SJCRH30 (cell line): ENCODE measurements at places on chromosomes 7 and 10. TPM values are rescaled to one million over a fixed set of nuclear protein-coding genes. Genes with fewer than 3 reads are reported as not detected.

HYCC1 gene
- 72.9 and 82.6 TPM in 2 replicates for total RNA-seq

CFAP69 gene
- 0.76 and 1.8 TPM in 2 replicates for total RNA-seq

ACTR3C gene
- total RNA-seq: 1.7 and 4.6 TPM in 2 replicates

NPSR1 gene
- not detected in 2 replicates for total RNA-seq

PNLIP gene
- total RNA-seq: not detected in 2 replicates

NUTM2A gene
- total RNA-seq: 0.30 and 0.48 TPM in 2 replicates

IL6 gene
- 0.41 TPM in 1 of 2 replicates, not detected in the other for total RNA-seq

CPA1 gene
- 0.81 and 1.1 TPM in 2 replicates for total RNA-seq

HK1 gene
- 35.2 and 36.6 TPM in 2 replicates for total RNA-seq

ELMO1 gene
- total RNA-seq: 55.4 and 67.2 TPM in 2 replicates

NEUROG3 gene
- total RNA-seq: 0.26 TPM in 1 of 2 replicates, not detected in the other

GCC1 gene
- total RNA-seq: 12.9 and 14.5 TPM in 2 replicates

GPR22 gene
- total RNA-seq: not detected in 2 replicates

DNA sequence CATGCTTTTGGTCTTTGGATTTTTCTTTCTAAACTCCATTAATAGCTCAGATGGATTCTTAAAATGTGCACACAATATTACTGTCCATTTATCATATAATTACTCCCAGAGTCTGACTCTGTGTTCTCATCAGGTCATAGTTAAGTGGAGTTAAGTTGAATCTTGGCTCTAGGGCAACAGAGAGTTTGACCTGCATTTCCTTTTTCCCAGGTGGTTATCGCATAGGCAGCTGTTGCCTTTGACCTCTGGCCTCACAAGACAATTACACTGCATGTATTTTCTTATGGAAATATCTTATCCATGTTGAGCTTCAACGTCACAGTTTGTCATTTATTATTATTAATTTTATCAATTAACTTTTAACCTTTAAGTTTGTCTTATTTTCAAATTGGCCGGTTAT, 237.5 kb upstream of the HGF start:
- DNase-seq: no peak

DNA sequence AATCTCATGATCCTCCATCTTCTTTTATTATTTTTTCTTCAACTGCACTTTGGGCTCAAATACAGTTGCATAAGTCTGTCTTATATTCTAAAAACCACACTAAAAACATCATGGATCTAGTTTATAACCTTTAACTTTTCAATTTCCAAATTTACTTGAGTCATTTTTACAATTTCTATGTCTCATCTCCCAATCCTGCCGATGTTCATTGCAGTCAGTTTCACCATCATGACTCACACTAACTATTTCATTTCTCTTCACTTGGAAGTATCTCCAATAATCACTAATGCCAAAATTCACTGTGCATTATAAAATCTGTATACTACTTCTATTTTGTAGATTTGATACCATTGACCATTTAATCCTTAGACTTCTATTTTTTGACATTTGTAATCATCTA, 806.9 kb upstream of the SORCS1 start:
- DNase-seq: no peak

DNA sequence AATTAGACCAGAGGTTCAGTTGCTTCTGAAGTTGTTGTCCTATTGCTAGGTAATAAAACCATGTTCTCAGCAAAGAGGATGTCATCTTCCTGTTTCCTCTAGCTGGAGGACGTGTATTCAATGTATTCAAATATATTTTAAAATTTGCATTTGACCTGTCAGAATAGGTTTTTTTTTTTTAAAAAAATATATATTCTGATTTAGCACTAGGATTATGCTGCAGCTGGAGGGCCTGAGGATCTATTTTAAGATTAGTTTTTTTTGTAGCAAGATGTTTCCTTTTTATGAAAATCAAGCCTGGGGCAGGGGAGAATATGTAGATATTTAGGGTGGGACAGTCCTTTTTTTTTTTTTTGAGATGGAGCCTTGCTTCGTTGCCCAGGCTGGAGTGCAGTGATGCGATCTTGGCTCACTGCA, 337.0 kb downstream of the FRMD4A start:
- no peak for DNase-seq

- DNase-seq: no peak
These were observed 434.2 kb upstream of the POT1 start for GRCh38 chr7:125363873-125364272.

DNA sequence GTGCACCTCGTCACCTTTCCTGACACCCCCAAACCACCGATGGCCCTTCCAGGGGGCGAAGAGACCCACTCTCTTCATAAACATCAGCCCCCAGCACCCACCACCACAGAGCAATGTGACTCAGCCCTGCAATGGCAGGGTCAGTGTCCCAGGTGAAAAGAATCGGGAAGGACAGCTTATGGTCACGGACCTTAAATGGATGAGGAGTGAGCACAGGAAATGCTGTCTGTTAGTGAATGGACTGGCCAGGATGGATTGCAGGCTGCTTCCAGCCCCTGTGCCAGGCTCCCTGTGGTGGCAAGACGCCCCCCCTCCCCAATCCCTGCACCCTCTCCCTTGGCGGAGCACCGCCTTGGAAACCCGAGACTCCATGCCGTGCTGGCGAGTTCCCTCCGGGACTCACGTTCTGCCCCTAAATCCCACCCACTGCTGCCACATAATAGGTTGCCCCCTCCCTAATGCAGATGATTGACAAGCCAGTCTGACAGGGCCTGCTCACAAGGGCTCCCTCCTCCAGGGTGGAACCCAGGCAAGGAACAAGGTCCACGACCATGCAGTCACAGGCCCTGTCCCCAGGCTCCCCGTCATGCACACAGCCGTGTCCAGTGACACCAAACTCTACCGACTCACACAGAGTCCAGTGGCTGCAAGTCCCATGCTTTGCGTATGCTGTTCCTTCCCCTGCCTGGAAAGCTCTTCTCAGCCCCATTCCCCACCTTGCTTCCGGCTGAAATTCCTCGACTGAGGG, 7.3 kb downstream of the ASB13 start:
- DNase-seq: no peak

DNA sequence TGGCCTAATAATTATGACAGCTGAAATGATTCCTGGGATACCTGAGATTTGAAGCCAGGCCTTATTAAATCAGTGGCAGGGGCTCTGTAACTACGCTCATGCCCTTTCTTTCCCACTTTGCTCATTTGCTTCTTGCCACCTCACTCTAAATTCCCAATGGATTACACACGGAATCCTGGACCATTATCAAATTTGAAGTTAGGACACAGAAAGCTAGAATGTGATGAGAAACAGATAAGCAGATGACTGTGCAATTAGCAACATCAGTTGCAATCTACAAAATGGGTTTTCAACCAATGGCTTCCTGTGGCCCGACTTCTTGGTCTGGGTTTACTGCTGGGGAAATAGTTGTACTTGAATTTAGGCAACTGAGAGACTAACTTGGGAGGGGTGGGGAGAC, 374.3 kb downstream of the INHBA start:
- no peak for DNase-seq

DNA sequence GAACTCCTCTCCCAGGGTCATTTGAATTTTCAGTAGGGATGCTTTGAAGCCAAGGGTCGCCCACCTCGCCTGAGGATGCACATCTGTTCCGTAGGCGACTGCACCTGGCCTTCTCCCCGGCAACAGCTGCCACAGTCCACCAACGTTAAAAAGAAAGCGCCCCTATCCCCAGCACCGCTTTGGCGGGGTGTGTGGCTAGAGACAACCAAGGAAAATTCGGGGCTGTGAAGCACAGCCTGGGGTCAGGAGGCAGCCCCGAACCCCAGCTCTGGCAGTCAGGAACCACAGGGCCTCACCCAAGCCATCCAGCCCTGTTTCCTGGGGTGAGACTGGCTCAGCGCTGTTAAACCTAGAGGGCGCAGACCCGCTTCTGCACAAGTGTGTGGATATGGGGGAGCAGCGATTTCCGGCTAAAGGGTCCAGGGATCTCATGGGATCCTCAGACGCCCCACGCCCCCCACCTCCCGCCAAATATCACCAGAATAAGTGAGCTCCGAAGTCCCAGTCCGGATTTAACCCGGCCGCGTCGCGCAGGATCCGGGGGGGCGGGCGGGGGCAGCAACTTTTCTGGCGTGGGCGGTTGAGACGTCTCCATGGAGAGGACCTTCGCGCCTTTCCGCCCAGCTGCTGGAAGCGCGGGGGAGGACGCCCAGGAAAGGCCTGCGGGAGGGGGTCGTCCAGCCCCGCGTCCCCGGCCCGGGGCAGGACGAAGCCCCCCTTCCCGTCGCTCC, 822 bp downstream of the ZC3HAV1L start:
- DNase-seq: peak; percentile 61

- no peak for DNase-seq
These were observed 6.5 kb downstream of the TAS2R16 start for GRCh38 chr7:122989041-122989440.

- peak; percentile 3 for DNase-seq
These were observed 16.2 kb downstream of the SLC16A12 start for GRCh38 chr10:89518876-89519842.

DNA sequence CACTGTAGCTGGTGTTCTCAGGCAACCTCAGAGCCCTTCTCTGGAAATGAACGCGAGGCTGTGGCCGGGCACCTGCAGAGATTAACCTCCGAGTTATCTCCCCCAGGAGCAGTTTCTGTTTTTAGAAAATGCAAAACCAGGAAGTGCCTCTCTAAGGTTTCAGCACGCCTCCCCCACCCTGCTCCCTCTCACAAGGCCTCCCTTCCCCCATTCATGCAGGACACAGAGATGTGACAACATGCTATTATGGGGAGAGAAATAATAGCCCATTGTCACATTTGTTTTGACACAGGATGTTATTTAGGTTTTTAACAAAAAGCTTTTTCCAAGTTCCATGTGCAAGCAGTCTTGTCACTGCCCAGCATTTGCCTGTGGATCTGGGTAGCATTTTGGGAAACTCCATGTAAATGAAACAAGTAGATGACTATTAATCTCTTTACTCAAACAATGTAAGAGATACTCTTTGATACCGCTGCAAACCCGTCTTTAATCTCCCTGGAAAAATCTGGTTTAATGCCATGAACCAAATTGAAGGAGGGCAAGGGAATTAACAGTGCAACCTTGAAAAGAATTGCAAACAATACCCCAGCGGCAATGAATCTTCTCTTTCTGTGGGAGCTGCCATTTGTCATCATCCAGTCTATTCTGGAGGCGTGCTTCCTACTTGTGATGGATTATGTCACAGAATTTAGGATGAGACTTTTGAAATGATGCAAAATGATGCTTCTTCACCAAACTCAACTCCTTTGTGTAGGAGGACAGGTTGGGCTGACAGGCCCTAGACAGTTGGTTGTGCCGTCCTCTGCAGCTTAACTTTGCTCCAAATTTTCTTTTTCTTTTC, 86.5 kb upstream of the NMT2 start:
- DNase-seq: no peak

GRCh38 chr7:149654588-149654987, 118.8 kb downstream of the ZNF467 start:
- DNase-seq: no peak

GRCh38 chr7:1029637-1030443, 14.5 kb upstream of the GPR146 start:
- DNase-seq: no peak

DNA sequence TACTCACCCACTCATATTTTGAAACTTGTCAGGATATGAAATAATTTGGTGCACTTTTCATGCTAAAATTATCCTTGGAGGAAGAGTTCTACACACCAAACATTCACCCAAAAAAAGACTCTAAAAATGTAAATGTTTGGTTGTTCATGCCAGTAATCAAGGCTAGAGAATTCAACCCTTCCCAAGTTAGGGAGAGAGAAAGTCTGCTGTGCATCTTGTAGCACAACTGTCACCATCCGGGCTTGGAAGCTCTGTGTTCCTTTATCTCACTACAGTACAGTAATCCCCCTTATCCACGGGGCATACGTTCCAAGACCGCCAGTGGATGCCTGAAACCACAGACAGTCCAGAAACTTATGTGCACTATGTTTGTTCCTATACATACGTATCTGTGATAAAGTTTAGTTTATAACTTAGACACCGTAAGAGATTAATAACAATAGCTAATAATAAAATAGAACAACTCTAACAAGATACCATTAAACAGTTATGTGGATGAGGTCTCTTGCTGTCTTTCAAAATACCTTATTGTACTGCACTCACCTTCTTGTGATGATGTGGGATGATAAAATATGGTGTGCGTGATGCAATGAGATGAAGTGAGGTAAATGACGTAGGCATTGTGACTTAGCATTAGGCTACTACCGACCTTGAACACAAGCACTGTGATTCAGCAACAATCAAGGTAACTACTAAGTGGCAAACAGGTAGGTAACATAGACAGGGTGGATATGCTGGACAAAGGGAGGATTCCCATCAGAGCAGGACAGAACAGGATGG, 24.6 kb upstream of the HECTD2 start:
- DNase-seq: peak; percentile 5

GRCh38 chr10:73850211-73850610, 24.1 kb downstream of the CAMK2G start:
- no peak for DNase-seq

DNA sequence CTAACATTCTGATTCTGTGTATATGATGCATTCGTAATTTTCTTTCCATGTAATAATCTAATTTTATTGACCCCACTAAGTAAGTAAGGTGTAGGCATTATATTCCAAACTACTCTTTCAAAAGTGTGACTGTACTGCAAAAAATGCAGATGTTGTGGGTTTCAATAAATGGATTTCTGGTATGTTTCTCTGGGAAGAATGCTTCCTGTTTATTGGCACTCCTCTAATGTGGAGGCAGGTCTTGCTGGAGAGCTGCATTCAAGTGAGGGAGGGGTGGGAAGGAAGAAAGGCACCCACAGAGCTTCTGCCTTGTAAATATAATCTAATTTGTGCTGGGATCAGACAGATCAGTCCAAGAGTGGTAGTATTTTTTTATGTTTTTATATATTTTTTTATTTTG, 23.9 kb downstream of the ST7 start:
- DNase-seq: no peak

DNA sequence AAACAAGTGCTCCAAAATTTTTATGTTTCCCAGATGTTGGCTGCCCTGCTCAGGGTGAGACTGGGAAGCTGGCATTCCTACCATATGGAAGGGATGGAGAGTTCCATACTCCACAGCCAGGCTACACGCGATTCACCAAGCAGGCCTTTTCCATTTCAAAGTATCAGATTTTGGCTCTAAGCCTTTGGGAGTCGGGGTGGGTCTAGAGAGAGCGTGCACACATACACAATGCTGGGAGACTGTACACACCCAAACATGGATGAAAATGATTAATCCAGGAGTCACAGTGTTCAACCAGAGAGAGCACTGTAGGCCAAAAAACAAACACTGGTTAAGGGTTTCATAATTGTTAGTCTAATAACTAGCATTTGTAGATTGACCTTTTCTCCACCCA, 295.0 kb downstream of the BICC1 start:
- DNase-seq: no peak

- peak; percentile 73 for DNase-seq
These were observed 16.8 kb downstream of the OSBPL3 start for GRCh38 chr7:24963218-24963617.

DNA sequence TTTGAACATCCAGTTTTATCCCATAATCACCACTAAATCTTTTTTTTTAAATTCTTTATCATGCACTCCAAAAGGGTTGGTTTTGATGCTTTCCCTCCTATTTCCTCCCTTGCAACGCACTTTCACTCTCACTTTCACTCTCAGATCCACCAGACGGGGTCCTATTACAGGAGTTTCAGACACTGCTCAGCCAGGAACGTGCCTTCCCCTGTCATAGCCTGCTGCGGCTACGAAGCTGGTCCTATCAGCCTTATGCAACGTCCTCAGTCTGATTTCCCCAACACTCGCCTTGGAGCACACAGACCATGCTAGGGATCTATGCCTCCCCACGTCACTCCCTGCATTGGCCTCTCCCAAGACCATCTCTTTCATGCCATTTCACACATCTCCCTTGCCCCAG, 23.4 kb downstream of the ZPBP start:
- DNase-seq: no peak

GRCh38 chr7:9671979-9672917, 1238.8 kb downstream of the NXPH1 start:
- DNase-seq: no peak

- DNase-seq: no peak
These were observed 176.1 kb downstream of the DIP2C start for GRCh38 chr10:513393-513792.
